ENCODE measurements at places on chromosomes 1 and 21.

DNA sequence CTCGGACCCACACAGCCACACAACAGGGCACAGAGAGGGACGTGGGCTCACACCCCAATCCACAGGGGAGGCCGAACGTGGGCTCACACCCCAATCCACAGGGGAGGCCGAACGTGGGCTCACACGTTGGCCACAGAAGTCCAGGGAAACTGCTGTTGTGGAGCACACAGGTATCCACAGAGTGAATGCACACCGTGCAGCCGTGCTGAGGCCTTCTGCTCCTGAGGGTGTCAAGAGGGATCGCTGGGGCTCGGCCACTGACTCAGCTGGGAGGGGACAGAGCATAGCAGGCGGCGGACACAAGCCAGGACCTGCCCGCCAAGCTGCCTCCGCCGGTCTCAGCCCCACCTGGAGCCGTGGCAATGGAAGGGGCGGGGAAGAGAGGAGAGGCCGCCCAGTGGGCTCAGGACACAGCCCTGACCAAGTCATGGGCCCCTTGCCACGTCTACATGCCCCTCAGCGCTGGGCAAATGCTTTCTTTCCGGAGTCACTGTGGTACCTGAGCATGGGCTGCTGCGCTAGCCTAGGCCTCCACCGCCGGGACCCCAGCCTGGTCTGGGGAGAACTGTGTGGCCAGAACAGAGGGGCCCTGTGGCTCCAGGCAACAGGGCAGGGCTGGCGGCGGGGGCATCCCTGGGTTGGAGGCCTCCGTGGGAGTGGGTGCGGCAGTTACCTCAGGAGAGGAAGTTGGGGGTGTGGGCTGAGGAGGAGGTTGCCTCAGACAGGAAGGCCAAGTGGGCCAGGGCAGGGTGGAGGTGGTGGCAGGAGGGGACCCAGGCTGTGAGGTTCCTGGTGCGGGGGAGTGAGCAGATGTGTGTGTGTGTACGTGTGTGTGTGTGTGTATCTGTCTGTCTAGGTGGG lies 1.2 kb downstream of the SYTL1 start:
- DNase-seq: peak; percentile 85

GRCh38 chr1:15992187-15992553 lies 11.9 kb upstream of the SRARP start:
- DNase-seq: no peak

- DNase-seq: no peak
Observed at GRCh38 chr1:45545019-45545493, 5.6 kb upstream of the AKR1A1 start.

DNA sequence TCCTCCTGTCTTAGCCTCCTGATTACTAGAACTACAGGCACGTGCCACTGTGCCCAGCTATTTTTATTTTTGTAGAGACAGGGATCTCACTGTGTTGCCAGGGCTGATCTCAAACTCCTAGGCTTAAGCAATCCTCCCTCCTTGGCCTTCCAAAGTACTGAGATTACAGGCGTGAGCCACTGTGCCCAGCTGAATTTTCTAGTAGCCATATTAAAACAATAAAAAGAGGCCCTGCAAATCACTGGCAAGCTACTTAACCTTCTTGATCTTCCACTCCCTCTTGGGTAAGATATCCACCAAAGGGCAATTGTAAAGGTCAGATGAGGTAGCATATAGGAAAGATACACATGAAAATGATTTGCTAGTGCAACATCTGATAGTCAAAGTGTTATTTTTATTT lies 65.6 kb upstream of the SRSF10 start:
- DNase-seq: no peak

DNA sequence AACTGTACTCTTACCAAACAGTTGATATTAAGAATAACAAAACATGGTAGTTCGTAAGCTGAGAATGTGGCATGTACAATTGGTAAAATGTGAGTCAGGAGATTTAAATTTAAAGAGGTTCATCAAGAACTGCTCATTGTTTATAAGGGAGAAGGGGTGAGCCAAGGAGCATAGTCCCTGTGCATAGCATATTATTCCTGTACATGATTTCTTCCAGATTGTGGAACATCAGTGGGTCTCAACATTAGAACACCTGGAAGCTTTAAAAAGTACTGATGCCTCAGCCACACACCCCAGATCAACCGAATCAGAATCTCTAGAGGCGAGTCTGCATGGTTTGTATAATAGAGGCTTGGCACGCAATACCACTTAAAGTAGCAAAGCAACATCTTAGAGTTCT lies 56.1 kb downstream of the KCTD3 start:
- no peak for DNase-seq

DNA sequence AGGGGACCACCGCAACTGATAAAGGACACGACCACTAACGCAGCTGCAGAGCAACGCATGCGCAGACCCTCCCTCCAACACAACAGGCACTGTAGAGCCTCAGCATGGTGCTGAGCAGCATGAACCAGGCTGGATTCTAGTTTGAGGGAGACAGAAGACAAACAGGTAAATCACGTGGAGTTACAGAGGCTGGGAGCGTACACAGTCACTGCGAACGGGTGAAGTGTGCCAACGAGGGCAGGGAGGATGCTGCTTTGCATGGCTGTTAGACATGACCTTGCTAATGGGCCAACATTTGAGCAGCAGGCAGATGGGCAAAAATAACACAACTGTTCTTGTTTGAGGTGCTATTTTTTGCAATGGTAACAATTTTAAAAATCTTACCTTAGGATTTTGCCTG lies 55.2 kb upstream of the NADK start:
- no peak for DNase-seq

DNA sequence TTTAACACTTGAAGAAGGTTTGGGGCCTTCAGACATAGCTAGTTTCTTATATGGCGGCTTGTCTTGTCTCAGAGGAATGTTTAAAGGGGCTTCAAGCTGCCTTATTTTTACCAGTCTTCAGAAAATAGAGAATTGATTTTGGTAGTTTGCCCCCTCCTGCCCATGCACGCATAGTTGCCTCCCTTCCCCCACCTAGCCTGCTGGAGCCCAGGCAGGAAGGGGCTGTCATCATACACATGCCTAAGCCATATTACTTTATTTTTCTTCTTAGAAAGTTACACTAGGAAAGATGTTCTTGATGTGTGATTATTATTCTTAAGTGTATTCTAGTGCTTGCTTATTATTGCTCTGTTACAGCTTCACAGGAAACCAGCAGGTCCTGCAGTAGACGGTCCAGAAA lies 18.3 kb downstream of the PBX1 start:
- DNase-seq: no peak

- no peak for DNase-seq
Observed at GRCh38 chr1:19967808-19968207, 11.6 kb downstream of the PLA2G2A start.

GRCh38 chr1:2080884-2081283 lies 30.7 kb downstream of the PRKCZ start:
- no peak for DNase-seq

DNA sequence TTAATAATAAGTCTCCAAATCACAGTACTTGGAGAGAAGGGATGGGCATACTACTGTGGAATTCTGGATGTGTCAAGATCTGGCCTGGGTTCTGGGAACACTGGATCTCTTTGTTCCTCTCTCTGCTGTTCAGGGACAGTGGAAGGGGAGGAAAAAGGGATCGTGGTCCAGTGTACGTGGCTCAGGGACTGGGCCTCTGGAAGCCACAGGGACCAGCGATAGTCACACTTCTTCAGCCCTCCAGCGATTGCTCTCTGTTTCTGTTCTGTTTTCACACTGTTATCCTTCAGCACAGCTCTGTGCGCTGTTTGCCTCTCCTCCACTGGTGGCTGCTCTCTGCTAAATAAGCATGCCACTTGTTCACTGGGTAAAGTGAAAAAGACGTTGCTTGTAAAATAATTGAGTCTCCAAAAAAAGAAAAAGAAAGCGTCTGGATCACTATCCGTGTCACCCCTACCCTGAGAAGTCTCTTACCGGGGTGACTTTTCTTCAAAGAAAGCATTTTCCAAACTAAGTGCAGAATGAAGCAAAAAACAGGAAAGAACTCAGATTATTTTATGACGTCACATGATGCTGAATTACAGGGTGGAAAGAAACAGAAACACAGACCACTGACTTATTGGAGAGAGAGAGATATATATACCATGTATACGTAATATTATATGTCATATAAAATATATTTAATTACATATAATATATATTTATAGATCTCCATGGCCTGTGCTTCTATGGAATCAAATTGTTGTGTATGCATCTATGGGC lies 279.4 kb downstream of the RGS7 start:
- no peak for DNase-seq

DNA sequence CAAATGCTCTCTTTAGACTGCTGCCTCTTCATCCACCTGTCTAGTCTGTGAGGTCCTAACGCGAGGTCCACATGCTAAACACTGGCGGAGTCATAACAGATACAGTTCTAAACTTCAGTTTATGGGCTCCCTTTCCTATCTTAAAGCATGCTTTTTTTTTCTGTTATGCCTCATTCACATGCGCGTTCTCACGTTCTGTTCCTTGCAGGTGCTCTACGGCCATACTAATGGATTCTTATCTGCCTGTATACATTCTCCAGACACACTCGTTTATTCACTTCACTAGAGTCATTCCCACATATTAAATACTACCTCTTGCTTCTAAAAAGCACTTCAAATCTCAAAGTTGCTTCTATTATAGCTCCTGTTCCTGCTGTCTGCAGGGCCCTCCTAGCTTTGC lies 38.7 kb downstream of the PHC2 start:
- no peak for DNase-seq

- no peak for DNase-seq
Observed at GRCh38 chr1:211013346-211014240, 120.4 kb downstream of the KCNH1 start.

DNA sequence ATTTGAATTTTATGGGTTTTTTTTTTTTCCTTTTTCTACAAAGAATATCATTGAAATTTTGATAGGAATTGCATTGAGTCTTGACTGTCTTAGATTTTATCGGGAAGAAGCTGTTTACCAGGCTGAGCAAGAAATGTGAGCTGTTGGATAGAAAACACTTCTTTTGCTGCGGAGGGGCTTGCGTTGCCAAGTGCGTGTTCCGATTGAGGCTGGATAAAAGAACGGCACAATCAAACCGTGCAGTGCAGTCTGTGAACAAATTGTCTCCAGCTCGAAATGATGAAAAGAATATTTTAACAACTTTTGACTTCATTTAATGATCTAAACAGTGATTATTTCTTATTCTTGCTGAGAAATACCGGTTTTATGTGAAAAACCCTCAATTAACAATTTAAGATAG lies 149.4 kb downstream of the RYR2 start:
- DNase-seq: no peak

DNA sequence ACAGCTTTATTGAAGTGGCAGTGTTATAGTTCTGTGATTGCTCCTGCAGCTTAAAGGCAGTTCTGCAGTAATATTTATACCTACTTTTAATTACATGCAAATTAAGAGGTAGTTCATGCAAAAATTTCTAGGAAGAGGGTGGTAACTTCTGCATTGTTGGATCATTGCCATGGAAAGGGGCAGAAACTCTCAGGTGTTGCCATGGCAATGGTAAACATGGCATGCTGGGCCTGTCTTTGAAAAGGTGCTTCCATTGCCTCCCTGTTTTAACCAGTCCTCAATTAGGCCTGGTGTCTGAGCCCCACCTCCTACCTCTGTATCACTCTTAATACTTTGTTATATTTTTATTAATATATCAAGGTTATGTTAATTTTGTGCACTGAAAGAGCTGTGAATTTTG lies 104.7 kb downstream of the DISC1 start:
- no peak for DNase-seq

GRCh38 chr1:5522531-5523145 lies 469.6 kb downstream of the NPHP4 start:
- DNase-seq: no peak

DNA sequence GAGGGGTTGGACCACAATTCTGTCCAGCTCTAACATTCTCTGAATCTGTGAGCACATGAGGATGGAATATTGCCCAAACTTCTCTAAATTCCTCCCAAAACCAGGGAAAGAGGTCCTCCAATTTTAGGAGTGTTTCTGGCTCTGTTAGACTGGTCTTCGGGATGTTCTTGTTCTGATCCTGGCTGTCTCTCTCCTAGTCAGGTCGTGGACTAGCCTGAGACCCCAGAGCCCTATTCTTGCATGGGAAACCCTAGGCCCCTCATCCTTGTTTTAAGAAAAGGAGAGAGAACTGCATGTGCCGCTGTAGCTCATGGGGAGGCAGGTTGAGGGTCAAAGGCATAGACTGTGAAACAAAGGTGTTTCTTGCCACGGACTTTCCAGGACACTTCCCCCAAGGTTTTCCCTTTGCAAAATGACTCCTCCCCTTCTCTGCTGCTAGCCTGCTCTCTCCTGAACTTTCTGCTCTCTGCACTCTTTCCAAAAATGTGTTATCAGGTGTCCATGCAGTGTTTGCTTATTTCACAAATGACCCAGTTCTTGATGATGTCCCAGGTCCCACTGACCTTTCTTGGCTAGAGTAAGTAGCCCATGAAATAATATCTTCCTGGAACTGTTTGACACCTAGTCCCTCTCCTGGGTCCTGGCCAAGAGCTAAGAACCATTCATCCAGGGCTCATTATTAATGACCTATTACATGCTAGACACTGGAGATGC lies 29.3 kb upstream of the RD3 start:
- no peak for DNase-seq

GRCh38 chr21:39972976-39973770 lies 105.9 kb downstream of the PCP4 start:
- no peak for DNase-seq

DNA sequence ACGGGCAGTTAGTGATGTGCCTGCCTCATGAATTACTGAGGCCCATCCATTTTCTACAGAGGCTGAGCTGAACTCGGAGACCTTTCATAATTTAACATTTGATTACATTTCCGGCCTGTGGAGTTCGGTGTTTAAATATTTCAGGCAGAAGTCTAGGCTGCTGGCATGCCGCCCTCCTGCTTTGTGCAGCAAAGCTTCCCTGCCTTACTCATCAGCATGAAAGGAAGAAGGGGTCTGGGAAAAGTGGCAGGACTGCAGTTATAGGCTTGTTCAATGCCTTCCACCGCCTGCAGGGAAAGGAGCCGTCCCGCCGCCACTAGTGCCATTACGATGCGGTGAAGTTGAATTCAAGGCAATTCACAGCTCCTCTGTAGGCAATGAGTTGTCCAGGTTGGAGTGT lies 527.9 kb downstream of the NPHP4 start:
- DNase-seq: no peak

GRCh38 chr1:11316701-11317100 lies 43.7 kb downstream of the UBIAD1 start:
- DNase-seq: no peak

GRCh38 chr1:207459008-207459407 lies 4.9 kb downstream of the CR2 start:
- DNase-seq: peak; percentile 65

DNA sequence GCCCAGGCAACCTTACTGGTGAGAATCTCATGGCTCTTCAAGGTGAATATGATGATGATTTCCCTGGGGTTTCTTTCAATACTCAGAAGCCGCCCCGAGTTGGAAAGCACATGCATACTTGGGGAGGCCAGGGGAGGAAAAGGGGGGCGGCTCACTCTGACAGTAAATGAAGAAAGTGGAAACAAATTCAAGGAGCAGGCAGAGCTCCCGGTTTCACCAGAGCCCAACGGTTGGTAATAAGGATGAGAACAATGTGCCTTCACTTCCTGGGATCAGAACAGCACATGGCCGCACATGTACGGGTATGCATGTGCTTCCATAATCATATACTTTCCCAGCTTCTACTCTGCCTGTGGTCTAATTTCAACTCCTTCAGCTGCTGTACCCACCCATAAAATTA lies 3.8 kb upstream of the ARHGEF2 start:
- no peak for DNase-seq

GRCh38 chr1:232634096-232634495 lies 4.2 kb upstream of the SIPA1L2 start:
- no peak for DNase-seq
